ENCODE measurements at places on chromosomes 12 and 14.

- H3K4me3 ChIP-seq = no peak overlapping the region
- no peaks in the 10 kb centered on the region for H3K36me3 ChIP-seq
- H3K4me1 ChIP-seq = no peaks in the 10 kb centered on the region
These were observed 18.6 kb downstream of the LARP4 start for GRCh38 chr12:50419112-50419909.

DNA sequence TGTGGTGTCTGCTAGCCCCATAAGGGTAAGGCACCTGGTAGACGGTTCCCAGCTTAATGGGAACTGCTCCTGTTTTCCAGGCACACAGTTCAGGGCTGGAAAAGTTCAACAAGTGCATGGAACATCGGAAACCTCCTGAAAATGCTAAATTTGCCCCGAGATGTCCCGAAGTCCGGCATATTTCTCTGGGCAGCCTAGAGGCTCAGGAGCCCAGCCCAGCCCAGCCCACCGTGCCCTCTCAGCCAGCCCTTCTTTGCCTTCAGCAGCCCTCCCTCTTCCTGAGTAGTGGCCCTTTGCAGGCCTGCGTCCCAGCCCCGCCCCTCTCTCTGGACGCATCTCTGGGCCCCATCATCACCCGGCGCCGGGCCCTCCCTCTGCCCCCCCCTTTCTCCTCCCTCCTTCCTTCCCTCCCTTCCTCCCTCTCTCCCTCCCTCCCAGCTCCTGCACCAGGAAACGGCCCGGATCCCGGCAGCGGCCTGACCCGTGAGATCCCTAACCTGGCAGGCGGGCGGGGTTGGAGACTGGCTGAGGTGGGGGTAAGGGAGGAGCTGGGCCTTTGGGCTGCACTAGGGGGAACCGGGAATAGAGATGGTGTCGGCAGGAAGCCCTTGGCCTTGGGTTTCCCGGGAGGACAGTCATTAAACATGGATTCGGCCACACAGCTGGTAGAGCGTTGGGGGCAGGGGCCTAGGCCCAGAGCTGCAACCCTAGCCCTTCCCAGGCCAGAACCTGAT is at the start of gene BCL2L2:
BCL2L2 (plus strand) TSS at position 422 of the 734 bp plus-strand sequence. CDS start 935 bp downstream, outside the sequence.
- DNase-seq = peak; percentile 92
- peak within 1 kb of the TSS; percentile 68 for H3K4me3 ChIP-seq
- no peaks in the 10 kb centered on the region for H3K36me3 ChIP-seq
- peak within 1 kb of the TSS; percentile 94 for H3K27ac ChIP-seq
- H3K27me3 ChIP-seq = no peaks in the 10 kb centered on the region
- H3K4me1 ChIP-seq = peaks cover 6% of the 10 kb centered on the region

DNA sequence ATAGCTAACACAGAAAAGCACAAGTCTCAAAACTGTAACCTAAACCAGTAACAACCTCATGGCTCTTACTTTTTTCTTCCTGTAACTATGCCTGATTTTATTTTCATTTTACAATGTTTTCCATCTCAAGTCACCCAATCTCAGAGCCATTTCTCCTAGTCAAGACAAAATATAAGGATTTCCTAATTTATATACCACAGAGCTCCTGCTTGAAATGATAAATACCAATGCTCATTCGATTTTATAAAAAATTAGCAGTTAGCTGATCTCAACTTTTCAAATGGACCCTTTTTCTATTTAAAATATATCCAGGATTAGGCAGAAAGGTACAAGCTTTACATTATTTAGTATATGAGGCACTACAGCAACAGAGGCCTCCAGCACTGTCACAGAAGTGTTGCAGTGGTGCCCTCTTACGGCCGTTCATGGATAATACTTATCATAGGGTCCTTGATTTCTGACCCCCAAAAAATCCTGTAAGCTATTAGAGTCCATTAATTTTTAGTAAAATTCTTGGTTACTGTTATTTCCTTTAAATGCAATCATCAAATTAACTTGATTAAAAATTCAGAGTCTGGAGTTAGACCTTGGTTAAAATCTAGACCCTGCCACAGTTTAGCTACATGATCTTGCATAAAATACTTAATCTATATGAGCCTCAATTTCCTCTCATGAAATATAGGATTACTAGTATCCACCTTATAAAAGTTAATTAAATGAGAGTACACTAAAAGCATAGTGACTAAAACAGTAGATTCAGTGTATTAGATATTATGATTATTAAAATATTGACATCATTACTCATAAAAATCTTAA is 68.3 kb downstream of the SEC23A start:
- H3K4me3 ChIP-seq = no peak overlapping the region
- no peaks in the 10 kb centered on the region for H3K4me1 ChIP-seq
- H3K27me3 ChIP-seq = no peaks in the 10 kb centered on the region
- no peaks in the 10 kb centered on the region for H3K36me3 ChIP-seq
- no peak overlapping the region for H3K27ac ChIP-seq

GRCh38 chr12:53532021-53532420 is 24.7 kb upstream of the NPFF start:
- H3K27me3 ChIP-seq = no peaks in the 10 kb centered on the region
- no peak overlapping the region for H3K4me3 ChIP-seq
- no peaks in the 10 kb centered on the region for H3K4me1 ChIP-seq
- no peaks in the 10 kb centered on the region for H3K36me3 ChIP-seq
- DNase-seq = no peak

- H3K27me3 ChIP-seq = no peaks in the 10 kb centered on the region
- H3K27ac ChIP-seq = peak overlapping the region; percentile 84
- DNase-seq = no peak
- H3K4me3 ChIP-seq = no peak overlapping the region
- peaks cover 16% of the 10 kb centered on the region for H3K4me1 ChIP-seq
These were observed 2.3 kb downstream of the MTA1 start for GRCh38 chr14:105421723-105422615.

DNA sequence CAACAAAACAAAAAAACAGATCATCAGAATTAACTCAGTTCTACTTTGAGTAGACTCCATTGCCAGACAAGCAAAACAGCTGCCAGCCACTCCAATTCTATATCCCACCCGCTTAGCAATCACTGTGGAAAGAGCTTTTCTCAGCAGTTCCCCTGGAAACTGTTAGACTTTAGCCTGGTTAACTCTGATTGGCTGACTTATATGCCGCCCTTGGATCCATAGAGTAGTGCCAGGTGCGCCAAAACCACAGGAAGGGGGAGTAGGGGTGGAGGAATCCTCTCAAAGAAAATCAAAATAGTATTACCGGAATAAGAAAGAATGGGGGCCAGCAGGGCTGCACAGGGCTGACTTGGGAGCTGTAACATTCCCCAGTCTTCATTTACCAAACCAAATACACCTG is 5.4 kb upstream of the EML5 start:
- H3K36me3 ChIP-seq = no peaks in the 10 kb centered on the region
- H3K4me1 ChIP-seq = no peaks in the 10 kb centered on the region
- H3K4me3 ChIP-seq = no peak overlapping the region
- no peak overlapping the region for H3K27ac ChIP-seq
- H3K27me3 ChIP-seq = no peaks in the 10 kb centered on the region

DNA sequence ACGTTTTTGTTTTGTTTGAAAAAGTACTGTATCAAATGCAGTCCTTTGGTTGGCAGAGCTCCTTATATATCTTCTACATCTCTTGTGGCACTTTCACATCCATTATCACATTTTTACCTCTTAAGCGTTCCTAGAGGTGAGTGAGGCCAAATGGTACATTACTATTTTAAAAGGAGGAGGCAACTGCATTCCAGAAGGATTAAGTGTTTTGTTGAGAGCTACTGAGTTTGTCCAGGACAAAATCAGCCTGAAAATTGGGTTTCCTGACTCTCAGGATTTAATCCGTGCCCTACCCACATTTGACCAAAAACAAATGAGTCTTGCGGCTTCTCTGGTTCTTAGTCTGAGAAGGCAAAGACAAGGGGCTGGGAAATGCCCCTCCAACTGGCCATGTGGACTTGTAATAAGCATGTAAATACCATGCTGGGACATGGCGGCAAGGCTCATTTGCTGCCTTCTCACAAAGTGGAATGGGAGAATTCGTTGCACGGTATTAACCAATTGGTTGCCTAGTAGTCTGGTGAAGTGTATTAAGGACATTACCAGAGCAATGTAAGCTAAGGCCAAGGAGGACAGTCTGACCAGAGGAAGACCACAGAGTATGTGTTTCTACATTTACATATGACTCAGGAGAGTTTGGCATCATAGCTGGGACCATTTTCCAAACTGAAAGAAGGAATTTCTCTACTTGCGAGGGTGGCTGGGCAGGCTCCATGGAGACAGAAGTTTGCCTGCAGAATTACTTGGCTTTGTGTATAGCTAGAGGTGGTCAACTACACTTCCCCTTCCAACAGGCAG is 175.8 kb upstream of the PLXNC1 start:
- no peak overlapping the region for H3K4me3 ChIP-seq
- no peaks in the 10 kb centered on the region for H3K4me1 ChIP-seq
- H3K36me3 ChIP-seq = no peaks in the 10 kb centered on the region
- no peak overlapping the region for H3K27ac ChIP-seq

- H3K36me3 ChIP-seq = no peaks in the 10 kb centered on the region
- H3K4me3 ChIP-seq = no peak overlapping the region
These were observed 13.4 kb upstream of the DRAM1 start for GRCh38 chr12:101863981-101864380.

GRCh38 chr14:33413381-33413780 is 474.7 kb downstream of the NPAS3 start:
- H3K4me3 ChIP-seq = no peak overlapping the region
- no peaks in the 10 kb centered on the region for H3K36me3 ChIP-seq
- no peak overlapping the region for H3K27ac ChIP-seq
- H3K27me3 ChIP-seq = no peaks in the 10 kb centered on the region
- no peaks in the 10 kb centered on the region for H3K4me1 ChIP-seq

DNA sequence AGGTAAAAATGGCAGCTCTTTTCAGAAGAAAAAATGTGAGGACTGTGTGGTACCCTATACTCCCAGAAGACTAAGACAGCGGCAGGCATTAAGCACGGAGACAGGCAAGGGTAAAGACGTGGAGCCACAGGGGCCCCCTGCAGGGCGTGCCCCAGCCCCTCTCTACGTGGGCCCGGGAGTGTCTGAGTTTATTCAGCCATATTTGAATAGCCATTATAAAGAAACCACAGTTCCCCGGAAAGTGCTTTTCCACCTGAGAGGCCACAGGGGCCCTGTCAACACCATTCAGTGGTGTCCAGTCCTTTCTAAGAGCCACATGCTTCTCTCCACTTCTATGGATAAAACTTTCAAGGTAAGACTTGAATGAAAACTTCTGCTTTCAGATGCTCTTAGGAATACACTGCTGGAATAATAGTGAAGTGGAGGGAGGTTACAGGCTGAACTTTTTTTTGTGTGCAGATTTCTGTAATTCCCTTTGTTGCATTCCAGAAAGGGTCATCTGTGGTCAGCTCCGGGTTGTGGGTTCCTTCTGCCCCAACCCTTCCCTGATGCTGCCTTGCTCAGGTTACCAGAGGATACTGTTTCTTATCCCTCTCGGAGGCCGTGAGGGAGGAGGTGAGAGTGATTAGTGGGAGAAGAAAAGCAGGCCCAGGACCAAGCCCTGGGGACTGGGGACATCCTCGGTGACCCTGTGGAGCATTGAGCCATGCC is 58.4 kb downstream of the SLC25A47 start:
- no peak for DNase-seq
- H3K27me3 ChIP-seq = no peaks in the 10 kb centered on the region
- no peak overlapping the region for H3K4me3 ChIP-seq
- H3K27ac ChIP-seq = no peak overlapping the region
- no peaks in the 10 kb centered on the region for H3K36me3 ChIP-seq

GRCh38 chr14:94321421-94322271 is 1.5 kb downstream of the SERPINA6 start:
- no peaks in the 10 kb centered on the region for H3K36me3 ChIP-seq
- DNase-seq = no peak
- H3K4me1 ChIP-seq = no peaks in the 10 kb centered on the region
- H3K27ac ChIP-seq = no peak overlapping the region

GRCh38 chr12:103318566-103318965 is 177.2 kb downstream of the C12orf42 start:
- no peaks in the 10 kb centered on the region for H3K27me3 ChIP-seq
- H3K36me3 ChIP-seq = no peaks in the 10 kb centered on the region
- H3K4me1 ChIP-seq = no peaks in the 10 kb centered on the region
- no peak for DNase-seq

DNA sequence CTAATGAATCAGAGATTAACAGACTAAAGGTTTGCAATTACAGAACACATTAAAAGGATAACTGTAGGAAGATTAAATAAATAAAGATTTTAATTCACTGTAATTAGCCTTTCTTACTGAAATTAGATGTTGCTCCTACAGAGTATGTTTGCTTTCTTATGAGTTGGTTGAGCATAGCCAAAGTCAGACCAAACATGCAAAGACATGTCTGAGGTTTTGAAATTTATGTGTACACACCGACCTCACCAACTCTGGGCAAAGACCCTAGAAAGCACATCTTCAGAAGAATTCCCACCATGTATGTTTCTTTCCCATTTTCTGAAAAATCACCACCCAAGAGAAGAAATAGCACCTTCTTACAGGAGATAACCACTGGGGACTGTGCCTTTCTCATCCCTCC is 159.2 kb downstream of the PAX9 start:
- no peaks in the 10 kb centered on the region for H3K27me3 ChIP-seq
- no peaks in the 10 kb centered on the region for H3K36me3 ChIP-seq
- no peak for DNase-seq
- H3K27ac ChIP-seq = no peak overlapping the region
- H3K4me3 ChIP-seq = no peak overlapping the region
- H3K4me1 ChIP-seq = no peaks in the 10 kb centered on the region

GRCh38 chr14:75487155-75487671 is 35.1 kb upstream of the BATF start:
- DNase-seq = no peak
- no peak overlapping the region for H3K4me3 ChIP-seq
- no peaks in the 10 kb centered on the region for H3K4me1 ChIP-seq
- no peaks in the 10 kb centered on the region for H3K27me3 ChIP-seq
- H3K27ac ChIP-seq = no peak overlapping the region
- H3K36me3 ChIP-seq = no peaks in the 10 kb centered on the region

- H3K27ac ChIP-seq = no peak overlapping the region
- no peak for DNase-seq
- H3K27me3 ChIP-seq = no peaks in the 10 kb centered on the region
- H3K4me1 ChIP-seq = no peaks in the 10 kb centered on the region
- H3K36me3 ChIP-seq = no peaks in the 10 kb centered on the region
These were observed 35.2 kb downstream of the TDG start for GRCh38 chr12:104000807-104001434.

DNA sequence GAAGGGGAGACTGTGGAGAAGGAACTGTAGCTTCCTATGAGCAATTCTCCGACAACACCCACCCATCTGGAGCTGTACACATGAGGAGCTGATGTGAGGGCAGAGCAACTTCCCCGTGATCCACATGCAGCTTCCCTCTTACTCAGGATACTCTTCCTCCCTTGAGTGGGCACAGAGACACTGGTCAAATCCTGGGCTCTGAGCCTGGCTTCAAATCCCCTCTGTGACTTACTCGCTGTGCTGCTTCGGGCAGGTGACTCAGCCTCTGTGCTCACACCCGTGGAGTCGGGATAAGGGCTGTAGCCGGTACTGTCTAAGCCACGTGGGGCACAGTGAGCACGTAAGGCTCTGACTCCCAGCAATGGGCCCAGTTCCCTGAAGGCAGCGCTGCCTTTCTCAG is 31.1 kb downstream of the ZFYVE21 start:
- no peaks in the 10 kb centered on the region for H3K36me3 ChIP-seq
- H3K27ac ChIP-seq = no peak overlapping the region
- H3K4me1 ChIP-seq = no peaks in the 10 kb centered on the region

Measured in breast epithelium (tissue), 4 donors.